ENCODE measurements at places on chromosomes 12 and 14. TPM values are rescaled to one million over a fixed set of nuclear protein-coding genes. Genes with fewer than 3 reads are reported as not detected.

The SPSB2 gene
- total RNA-seq, result 8.6 TPM

The C14orf180 gene
- not detected for total RNA-seq

The OR4Q2 gene
- not detected for total RNA-seq

The NUP37 gene
- total RNA-seq, result 39.7 TPM

The HSP90B1 gene
- 528 TPM for total RNA-seq

The LUM gene
- 2.8 TPM for total RNA-seq

The MFAP5 gene
- 15.3 TPM for total RNA-seq

The BRAP gene
- total RNA-seq, result 13.3 TPM

The MIP gene
- not detected for total RNA-seq

The TGFB3 gene
- total RNA-seq, result 4.5 TPM

The PLEKHG7 gene
- not detected for total RNA-seq

The PMCH gene
- not detected for total RNA-seq

The SLC17A8 gene
- total RNA-seq, result not detected

The RHOJ gene
- total RNA-seq, result 0.21 TPM

Measured in airway epithelial cell (primary cell).